ENCODE measurements at places on chromosomes 1 and 21.

DNA sequence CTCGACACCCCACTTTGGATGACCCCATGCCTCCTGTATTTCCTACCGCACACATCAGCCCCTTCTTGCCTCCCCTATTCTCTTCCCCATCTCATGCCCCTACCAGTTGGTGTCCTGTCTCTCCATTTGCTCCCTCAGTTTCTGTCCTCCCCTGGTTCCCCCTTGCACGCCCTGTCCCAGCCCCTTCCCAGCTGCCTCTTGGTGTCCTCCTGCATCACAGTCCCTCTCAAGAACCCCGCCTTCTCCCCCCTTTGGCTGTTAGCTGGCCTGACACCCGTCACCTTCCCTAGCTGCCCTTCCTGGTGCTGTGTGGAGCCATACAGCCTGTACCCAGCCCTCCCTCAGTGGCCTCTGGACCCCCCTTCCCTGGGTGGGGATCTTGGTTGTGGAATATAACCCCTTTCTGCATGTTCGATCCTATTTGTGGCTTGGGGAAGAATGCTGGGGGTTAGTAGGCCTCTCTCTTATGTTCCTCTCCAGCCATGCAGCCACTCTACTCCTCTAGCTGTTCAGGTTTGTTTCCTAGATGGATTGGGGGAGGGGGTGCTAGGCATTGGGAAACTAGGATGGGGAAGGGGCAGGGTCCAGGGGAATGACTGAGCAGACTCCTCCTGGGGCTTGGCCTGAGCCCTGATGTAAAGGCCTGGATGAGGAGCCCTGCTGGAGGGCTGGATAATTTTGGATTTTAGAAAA, 41.4 kb upstream of the NFASC start:
- DNase-seq: no peak

DNA sequence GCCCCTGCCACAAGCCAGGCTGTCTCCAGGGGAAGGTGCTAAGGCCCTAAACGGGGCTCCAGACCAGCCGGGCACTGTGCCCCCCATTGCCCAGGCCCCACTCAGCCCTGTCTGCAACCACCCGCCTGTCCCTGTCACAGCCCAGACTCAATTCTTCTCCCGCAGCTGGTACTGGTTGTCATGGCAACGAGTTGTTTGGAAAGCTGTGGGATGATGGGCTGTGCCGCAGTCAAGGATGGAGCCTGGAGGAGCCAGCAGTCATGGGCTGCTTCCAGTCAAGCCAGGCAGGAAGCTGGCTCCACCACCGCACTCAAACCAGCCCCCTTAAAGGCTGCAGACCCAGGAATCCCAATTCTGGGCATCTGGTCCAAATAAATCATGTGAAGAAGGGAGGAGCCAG, 4.2 kb downstream of the SPOCD1 start:
- DNase-seq: peak; percentile 76

- DNase-seq: no peak
Measured at GRCh38 chr21:35034203-35034926, 14.7 kb downstream of the RUNX1 start.

DNA sequence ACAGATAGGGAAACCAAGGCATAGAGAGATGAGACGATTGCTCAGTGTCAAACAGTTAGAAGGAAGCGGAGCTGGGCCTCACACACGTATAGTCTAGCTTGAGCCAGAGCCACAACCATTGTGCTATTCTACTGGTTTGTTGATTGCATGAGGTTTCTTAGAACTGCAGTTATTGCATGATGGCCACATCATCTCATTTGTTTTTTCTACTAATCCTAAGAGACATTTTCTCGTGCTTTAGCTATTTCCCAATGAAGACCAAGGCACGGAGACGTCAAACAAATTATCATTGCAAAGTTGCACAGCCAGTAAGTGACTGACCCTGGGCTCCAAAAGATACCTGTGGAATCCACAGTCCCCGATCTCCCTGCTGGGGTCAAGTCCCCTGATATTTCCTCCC, 25.1 kb upstream of the ZNF362 start:
- DNase-seq: no peak

DNA sequence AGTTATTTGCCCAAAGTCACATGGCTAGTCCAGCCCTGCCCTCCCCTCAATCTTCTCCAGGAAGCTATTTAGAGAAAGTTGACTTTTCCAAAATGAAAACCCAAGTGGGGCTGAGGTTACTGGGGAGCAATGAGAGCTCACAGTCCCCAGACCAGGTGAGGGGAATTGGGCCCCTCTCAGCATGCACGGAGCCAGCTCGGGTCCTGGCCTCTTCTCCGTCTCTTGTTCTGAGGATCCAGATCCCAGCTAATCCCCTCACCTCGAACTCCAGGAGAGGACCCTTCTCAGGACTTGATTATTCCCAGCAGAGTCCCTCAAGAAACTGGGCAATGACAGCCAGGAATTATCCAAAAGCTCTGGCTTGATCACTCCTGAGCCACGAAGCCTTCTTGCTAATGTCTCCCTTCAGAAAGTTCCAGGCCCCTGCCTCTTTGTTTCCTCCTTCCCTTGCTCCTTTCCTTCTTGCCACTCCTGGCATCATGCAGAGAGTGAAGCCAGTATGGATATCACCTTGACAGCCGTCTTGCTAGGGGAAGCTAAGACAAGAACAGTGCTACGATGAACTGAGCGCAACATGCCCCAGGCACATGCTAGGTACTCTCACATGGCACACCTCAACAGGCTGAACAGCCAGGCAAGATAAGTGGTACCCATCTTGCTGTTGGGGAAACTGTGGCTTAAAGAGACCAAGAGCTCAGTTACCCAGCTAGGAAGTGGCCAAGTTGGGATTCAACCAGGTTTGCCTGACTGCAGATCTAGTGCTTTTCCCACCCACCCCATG, 51.9 kb downstream of the KLHDC7A start:
- DNase-seq: no peak

DNA sequence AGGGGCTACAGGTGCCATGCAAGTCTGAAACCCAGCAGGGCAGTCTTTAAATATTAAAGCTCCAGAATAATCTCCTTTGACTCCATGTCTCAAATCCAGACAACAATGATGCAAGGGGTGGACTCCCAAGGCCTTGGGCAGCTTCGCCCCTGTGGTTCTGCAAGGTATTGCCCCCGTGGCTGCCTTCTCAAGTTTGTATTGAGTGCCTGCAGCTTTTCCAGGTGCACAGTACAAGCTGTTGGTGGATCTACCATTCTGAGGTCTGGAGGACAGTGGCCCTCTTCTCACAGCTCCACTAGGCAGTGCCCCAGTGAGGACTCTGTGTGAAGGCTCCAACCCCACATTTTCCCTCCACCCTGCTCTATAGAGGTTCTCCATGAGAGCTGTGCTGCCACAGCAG, 3.7 kb upstream of the MROH9 start:
- DNase-seq: no peak

Measured in EH (cell line).